ENCODE measurements at places on chromosomes 3 and 15.
A peak's percentile ranks its signal among the peaks of the same experiment; 100 is the strongest.

- peak; percentile 22 for DNase-seq
These were observed at the start of gene DNAJA4 for GRCh38 chr15:78264304-78265136. DNAJA4 (plus strand) TSS chr15:78264562; CDS start chr15:78264764, 202 bp downstream.

DNA sequence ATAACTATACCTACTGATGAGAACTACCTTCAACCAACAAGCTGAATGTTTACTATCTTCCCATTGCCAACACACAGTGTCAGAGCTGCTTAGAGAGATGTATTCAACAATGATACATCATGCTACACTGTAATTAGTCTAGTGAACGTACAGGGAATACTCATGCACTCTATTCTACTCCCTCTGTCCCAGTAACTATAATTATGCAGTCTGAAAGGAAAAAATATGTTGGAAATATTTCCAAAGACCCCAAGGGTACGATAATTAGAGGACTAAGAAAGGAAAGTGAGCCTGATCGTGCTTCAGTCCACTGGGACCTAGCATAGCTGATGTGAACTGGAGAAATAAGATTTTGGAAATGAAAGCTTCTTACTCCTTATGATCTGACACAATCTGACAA lies 36.9 kb upstream of the FSIP1 start:
- no peak for DNase-seq

GRCh38 chr3:127560051-127560787 lies 30.3 kb downstream of the TPRA1 start:
- no peak for DNase-seq

DNA sequence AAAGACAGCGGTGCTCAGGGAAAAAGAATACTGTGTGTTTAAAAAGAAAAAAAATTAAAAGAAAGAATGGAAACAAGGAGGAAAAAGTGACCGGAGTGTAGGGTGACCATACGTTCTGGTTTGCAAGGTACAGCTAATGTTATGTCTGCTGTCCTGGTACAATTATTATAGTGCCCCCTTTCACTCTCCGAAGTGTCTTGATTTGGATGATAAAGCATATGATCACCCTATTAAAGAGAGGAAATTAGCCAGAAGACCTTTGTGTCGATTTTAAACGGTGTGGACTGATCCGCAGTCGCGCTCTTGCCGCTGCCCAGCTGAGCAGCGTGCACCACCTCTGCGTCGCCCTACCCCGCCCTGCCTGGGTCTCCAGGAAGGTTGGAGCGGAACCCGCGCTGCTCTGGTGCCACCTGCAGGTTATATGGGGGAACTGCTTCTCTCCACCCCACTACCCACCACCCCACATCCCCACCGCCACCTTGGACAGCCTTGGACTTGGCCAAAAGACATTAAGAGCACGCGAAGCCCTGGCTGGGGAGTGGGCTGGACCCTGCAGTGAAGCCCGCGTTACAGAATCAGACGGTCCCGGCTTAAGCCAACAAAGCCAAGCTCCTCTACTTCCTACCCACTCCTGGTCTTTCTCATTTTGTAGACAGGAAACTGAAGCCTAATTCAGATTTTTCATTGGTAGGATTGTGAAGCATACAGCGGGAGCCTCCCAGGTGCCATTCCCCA lies 41.2 kb upstream of the UBE2Q2 start:
- peak; percentile 47 for DNase-seq

- DNase-seq: no peak
These were observed 89.6 kb downstream of the AAGAB start for GRCh38 chr15:67164811-67165253.

DNA sequence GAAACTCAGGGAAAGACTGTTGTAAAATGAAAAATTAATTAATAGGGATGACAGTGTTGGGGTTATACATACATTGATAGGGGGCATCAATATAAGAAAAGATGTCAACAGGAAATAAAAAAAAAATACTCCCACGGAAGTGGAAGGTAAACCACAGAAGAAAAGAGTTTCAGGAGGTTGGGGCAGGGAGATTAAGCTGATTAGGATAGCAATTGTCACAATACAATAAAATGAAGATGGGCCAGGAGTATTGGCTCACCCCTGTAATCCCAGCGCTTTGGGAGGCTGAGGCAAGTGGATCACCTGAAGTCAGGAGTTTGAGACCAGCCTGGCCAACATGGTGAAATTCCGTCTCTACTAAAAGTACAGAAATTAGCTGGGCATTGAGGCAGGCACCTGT lies 536.1 kb downstream of the AGBL1 start:
- no peak for DNase-seq

GRCh38 chr3:17133632-17134545 lies 249.1 kb downstream of the PLCL2 start:
- no peak for DNase-seq

DNA sequence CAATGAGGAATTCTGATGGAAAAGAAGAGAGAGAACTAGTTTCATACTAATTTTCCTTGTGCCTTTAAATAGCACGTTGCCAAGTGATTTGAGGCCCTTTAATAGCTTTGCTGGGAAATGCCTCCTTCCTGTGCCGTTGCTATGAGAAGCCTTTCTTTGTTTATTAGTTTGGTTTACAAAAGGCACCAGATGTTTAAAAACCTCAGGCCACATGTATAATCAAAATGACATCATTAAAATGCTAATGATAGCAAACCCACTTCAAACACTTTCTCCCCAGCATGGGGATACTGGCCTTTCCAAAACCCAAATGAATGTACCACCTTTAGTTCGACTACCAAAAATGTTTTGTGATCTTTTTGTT lies 50.0 kb upstream of the TBC1D23 start:
- DNase-seq: no peak

GRCh38 chr15:31344266-31344665 lies 17.6 kb downstream of the KLF13 start:
- no peak for DNase-seq

GRCh38 chr3:82556113-82556512 lies 794.7 kb upstream of the GBE1 start:
- no peak for DNase-seq

DNA sequence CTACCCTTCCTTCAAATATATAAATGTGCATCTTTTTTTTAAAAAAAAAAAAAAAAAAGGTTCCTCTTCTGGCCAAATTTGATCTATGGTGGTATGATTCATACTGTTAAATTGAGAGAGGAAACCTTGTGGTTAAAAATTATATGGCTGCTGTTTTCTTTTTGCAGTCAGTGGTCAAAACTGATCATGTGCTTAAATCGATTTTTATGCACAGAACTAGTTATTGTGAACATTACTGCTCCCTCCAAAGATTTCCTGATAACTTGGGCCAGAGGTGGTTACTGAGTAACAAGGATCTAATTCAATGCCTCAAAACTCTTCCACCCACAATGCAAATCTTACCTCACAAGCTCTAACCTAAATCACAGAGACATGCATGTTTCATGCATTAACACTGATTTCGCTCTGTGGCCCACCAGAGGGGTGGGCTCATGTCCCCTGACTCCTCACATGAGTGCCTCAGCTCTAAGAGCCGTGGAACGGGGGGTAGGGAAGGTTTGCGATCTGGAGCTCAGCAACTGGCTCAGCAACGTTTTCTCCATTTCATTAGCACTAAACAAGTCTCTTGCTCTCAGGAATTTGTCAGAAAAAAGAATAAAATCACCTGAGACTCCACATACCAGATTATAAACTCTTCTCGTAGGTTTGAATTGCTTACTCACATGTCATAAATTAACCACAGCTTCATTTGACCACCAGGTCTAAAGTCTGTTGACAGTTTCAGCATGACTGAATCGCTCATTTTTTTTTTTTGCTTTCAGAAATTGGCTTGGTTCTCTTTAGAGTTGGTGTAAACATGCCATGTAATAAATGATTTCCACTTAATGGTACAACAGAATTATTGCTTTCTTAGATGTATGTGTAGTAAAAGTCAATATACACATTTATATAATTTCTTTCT lies 280.4 kb downstream of the CD47 start:
- no peak for DNase-seq

DNA sequence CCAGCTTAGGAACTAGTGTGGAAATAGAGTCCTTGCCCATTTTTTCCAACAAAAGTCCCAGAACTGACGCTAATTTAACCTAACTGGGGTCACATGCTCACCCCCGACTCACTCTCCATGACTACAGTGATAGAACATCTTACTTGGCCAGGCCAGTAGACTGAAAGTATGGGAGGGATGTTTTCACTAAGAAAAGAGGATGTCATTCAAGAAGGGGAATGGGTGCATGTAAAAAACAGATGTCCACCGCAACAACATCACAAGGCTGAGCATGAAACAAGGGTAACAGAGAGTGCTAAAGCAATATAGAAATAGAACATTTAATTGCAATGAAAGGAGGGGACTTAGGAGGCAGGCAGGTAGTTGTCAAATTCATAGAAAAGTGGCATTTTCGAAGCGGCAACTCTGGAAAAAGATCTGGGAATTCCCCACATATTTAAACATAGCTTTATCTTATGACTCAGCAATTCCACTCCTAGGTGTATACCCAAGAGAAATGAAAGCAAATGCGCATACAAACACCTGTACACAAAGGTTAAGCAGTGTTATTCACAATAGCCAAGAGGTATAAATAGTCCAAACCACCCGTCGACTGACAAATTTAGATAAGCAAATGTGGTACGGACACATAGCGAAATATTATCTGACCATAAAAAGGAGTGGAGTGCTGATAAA lies 41.1 kb upstream of the UBE2E2 start:
- no peak for DNase-seq

GRCh38 chr3:40718209-40718608 lies 193.4 kb downstream of the ZNF621 start:
- no peak for DNase-seq

GRCh38 chr15:56034514-56034913 lies 41.1 kb upstream of the NEDD4 start:
- DNase-seq: no peak

DNA sequence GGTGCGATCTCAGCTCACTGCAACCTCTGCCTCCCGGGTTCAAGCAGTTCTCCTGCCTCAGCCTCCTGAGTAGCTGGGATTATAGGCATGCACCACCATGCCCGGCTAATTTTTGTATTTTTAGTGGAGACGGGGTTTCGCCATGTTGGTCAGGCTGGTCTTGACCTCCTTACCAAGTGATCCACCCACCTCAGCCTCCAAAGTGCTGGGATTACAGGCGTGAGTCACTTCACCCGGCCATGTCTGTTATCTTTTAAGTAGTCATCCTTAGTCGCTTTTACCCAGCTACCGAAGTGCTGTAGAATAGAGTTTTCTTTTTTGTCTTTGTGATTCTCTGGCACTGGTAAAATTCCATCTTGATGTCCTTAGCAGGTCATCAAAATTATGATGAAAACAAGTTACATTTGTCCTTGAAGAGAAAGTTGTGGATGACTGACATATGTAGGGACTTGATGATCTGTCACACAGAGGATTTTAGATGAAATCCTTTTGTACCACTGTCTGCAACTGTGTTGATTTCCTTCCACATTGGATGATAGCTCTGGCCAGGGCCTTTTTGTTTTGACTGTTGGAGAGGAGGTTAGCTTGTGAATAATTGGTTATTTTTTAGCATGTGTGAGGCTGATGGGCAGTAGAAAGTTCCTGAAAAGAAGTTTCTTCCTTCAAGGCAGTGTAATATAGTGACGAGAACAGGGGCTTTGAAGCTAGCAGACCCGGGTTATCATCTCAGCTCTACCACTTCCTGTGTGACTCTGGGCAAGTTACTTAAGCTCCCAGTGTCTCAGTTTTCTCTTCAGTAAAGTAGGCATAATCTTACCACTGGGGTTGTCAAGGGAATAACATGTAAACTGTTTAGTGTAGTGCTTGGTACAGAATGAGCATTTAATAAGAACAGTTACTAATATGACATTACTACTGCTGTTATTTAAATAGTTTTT lies 18.8 kb downstream of the ATG7 start:
- DNase-seq: no peak

GRCh38 chr3:52493232-52494017 lies 1.7 kb upstream of the STAB1 start:
- no peak for DNase-seq

DNA sequence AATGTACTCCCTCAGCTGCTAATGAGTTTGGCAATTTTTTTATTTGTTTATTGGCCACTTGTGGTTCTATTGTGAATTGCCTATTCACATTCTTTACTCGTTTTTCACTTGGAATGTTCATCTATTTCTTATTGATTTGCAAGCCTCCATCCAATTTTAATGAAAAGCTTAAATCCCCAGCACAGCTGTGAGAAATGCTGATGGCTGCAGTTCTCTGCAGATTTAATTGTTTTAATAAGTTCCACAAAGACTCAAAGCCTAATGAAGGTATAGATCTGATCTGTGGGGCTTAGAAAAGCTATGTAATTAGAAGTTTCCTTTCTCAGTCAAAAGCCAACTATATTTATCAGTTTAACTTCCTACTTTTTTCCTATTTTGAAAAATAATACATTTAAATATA lies 41.5 kb downstream of the LYZL4 start:
- DNase-seq: no peak

GRCh38 chr15:27025481-27025966 lies 54.5 kb downstream of the GABRG3 start:
- DNase-seq: no peak

- no peak for DNase-seq
These were observed 188.7 kb downstream of the UBE3A start for GRCh38 chr15:25250011-25250596.

DNA sequence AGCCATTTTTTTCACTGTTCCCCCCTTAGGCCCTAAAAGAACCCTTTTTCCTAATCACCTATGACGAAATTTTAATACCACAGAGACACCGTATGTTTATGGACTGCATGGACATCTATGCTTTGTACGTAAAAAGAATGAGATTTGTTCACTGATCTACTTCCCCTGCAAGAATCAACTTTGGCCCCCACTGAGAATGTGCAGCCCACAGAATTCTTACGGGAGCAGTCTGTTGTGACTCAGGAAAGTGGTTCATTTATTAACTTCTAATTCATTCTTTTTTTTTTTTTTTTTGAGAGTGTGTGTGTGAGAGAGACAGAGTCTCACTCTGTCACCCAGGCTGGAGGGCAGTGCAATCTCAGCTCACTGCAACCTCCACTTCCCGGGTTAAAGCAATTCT lies 17.6 kb downstream of the EIF4E3 start:
- DNase-seq: no peak

DNA sequence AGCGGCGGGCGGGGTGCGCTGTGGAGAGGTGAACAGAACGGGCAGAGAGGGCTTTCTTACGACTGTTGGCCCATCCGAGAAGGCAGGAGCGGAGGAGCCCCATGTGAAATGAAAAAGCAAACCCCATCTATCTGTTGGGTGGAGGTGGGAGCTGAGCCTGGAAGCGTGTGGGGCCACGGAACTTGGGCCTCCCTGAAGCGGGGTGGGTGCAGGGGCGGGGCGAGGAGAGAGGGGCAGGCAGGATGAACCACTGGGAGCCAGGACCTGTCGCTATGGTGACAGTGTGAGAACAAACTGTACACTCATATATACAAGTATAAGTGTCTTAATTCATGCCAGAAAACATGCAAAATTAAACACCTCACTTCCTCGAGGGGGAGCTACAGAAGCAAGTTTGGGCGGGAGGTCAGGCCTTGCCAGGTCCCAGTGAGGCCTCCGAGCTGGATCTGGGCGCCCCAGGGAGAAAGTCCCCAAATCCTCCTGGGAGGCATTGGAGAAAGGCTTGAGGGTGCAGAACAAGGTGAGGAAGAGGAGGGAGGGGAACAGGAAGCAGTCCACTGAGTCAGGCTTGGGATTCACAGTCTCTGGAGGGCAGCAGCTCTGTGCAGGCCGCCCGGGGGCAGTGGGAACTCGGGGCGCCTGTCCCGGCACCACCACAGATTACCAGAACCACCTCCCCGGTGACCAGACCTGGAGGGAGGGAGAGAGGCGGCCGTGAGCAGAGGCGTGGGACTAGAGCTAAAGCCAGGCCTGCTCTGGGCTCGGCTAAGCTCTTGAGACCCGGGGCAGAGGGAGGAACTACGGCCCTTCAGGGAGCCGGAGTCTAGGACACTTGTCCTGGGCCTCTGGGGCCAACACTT lies 34.8 kb downstream of the RBPMS2 start:
- DNase-seq: no peak

- DNase-seq: no peak
These were observed 580.9 kb downstream of the MECOM start for GRCh38 chr3:169082634-169083033.

GRCh38 chr3:39105687-39106063 lies 1.8 kb downstream of the GORASP1 start:
- DNase-seq: no peak

Measured in stimulated activated CD8-positive, alpha-beta memory T cell treated with anti-CD3 and anti-CD28 coated beads, Interleukin-7, amount 100 ng/mL, for 48 hours (primary cell).